ENCODE measurements at places on chromosomes 12 and 14.

- DNase-seq: no peak
These were observed 11.5 kb upstream of the PRKAG1 start for GRCh38 chr12:49030119-49030518.

DNA sequence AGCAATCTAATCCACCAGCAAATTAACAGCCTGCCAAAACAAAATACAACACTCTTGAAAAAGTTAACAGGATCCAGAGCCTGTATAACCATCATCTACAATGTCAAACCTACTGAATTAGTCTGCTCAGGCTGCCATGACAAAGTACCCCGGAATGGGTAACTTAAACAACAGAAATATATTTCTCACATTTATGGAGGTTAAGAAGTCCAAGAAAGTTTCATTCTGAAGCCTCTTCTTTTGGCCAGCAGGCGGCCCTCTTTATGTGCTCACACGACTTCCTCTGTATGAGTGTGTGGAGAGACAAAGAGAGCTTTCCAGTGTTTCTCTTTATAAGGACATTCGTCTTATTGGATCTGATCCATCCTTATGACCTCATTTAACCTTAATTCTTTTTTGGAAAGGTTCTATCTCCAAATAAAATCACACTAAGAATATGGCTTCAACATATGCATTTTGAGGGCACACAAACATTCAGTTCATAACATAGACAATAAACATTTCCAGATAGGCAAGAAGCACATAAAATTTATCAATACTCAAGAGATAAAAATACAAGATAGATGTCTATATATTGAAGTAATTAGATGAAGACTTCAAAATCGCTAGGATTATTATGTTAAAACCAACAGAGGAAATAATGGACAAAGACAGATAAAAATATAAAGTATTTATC is 5.9 kb upstream of the RERG start:
- DNase-seq: no peak

DNA sequence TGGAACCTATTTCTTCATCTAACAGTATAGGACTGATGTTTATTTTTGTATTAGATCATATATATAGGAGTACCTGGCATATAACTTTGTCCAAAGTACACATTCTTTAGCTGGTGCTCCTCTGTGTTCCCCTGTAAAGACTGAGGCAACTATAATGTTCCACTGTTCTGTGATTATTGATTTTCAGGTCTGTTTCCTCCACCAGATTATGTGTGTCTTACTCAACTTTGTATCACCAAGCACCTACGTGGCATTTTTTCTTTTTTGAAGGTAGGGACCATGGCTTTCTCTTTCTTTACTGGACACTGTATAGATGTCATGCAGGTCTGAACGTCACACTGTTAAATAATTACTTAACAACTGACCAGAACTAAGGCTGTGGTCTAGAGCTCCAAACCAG is 29.3 kb downstream of the BICD1 start:
- no peak for DNase-seq

DNA sequence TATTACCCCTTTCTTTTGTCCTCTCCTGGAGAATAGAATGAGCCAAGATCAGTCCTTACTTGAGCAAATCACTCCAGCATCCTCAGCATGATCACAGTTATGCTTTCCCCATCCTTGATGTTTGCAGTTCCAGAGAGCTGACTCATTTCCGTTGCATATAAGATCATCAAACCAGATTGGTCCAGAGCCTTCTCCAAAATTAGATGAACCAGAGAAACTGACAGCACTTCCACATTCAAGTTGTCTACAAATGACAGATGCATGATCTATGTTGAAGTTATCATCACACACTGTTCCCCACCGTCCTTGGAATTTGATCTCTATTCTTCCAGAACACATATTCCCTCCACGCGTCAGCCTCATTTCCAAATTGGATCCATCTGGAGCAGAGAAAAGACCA is 4.8 kb downstream of the CD163 start:
- DNase-seq: no peak

- no peak for DNase-seq
These were observed 498 bp downstream of the RACGAP1 start for GRCh38 chr12:50024805-50025186.

GRCh38 chr12:6124411-6125309 is at the start of gene VWF:
Gene VWF (minus strand): TSS chr12:6124670. CDS start chr12:6123196, 1,474 bp downstream.
- DNase-seq: no peak

DNA sequence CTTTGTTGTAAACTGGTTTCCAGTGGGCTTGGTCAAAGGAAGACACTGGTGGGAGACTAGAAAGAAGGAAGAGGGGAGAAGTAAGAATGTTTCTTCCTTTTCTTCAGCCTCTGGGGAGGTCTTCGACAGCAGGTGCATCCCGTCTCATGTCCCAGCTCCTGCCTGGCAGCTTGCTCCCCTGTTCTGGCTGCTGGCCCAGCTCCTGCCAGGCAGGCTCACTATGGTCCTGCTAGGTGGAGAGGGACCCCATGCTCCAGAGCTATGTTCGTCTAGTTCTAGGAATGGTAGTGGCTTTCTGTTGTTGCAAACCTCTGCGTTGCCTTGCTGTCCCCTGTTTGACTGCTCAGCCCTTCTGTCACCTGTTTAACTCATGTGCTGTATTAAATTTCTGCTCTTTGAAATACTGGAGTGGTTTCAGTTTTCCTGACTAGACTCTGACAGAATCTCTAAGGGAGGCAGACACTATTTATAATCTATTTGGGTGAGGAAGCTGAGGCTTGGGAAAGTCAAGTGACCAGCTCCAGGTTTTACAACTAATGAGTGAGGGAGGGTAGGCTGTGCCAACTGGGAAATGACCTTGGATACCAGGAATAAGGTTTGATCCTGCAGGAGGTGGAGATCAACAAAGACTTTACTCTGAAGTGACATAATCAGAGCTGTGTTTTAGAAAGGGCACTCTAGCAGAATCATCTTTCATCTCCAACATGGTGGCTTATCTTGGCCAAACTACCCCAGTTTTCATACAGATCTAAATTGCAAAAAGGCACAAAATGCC is 94.7 kb upstream of the DDHD1 start:
- DNase-seq: no peak

DNA sequence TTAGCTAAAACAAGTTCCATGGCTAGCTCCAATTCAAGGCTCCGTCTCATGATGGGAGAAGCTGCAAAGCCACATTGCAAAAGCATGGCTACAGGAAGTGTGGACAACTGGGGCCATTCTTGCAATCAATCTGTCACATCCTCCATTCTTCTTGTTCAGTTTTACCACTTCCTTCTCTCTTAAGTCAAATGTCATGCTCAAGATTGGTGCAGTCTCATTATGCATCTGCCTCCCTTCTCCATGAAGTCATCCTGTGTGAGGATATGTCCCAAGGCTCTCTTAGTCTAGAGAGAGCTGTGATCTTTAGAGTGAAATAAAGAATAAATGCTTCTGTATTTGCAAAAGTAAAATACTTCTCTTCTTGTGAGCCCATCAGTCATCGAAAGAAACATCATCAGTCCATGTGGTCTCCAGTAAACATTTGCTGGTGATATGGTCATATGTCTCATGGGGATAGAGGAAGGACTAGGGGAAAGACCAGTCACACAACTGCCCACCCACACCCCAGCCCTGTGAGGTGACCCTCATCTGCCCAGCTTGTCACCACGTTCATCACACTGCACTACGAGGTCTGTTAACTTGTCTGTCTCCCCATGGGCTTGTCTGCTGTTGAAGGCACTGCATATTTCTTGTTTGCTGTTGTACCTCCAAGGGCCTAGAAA is 303.0 kb downstream of the NUAK1 start:
- DNase-seq: no peak

GRCh38 chr12:56013482-56013881 is 7.4 kb upstream of the IKZF4 start:
- no peak for DNase-seq

DNA sequence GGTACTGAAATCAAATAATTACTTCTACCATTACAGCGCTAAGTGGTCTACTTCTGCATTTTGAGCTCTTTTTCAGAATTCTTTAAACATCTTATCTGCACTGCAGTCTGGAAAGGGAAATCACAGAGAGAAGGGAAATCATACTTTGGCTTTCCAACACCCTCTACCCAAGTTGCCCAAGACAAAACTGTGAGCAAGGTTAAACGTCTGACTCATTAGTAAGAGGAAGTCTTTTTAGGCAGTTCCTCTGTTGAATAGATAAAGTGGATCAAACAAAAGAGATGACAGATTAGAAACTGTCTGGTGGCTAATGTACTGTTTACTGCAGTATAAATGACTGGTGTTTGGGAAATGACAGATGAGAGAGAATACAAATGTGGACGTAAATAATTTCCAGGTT is 858.1 kb downstream of the NRXN3 start:
- no peak for DNase-seq

- no peak for DNase-seq
These were observed 1.2 kb downstream of the HNRNPC start for GRCh38 chr14:21267886-21268616.

GRCh38 chr12:6312529-6313325 is 2.2 kb downstream of the PLEKHG6 start:
- no peak for DNase-seq

- no peak for DNase-seq
These were observed 76.3 kb downstream of the SCAF11 start for GRCh38 chr12:45914090-45914489.

DNA sequence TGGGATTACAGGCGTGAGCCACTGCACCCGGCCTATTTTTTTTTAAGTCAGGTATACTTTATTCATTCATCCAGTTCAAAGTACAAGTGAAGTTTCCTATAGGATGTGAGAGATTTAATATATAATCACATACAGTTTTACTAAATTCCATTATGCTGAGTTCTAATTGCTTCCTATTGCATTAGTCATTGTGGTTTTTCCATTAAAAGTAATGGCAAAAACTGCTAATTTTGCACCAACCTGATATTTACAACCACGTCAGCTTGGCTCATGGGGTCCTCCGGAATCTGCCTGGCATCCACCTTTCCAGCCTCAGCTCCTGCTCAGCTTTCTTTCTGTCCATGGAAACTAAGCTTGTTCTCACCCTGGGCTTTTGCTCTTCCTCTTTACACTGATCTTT is 67.0 kb upstream of the CSRP2 start:
- DNase-seq: no peak

- no peak for DNase-seq
These were observed 7.1 kb downstream of the ERG28 start for GRCh38 chr14:75653563-75653962.

GRCh38 chr12:49622501-49623141 is 740 bp upstream of the PRPF40B start:
- no peak for DNase-seq

DNA sequence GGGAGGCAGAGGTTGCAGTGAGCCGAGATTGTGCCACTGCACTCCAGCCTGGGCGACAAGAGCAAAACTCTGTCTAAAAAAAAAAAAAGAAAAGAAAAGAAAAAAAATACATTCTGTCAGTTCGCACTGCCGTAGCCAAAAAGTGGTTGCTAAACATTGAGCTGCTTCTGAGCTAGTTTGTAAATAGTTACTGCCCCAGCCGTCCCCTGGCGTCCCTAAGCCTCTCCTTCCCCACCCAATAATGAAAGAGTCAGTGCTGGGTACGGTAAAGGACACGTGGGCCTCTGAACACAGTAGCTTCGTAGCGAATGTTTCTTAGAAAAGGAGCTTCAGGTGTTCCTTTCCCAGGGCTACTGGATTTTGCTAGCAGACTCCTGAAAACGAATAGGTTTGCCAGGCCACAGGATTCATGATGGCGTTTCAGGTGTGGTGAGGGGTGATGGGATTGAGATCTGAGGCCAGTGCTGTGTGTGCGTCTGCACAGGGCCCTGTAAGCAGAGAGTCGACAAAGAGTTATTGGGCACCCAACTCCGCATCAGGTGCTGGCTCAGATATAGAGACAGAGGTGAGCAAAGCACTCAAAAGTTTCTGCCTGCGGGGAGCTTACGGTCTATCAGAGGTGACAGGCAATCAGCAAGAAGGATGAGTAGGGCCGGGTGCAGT is 94.1 kb downstream of the LGMN start:
- DNase-seq: no peak

GRCh38 chr14:63991833-63992232 is 139.0 kb downstream of the SYNE2 start:
- DNase-seq: no peak

- no peak for DNase-seq
These were observed 46.9 kb upstream of the CAND1 start for GRCh38 chr12:67222302-67222701.

DNA sequence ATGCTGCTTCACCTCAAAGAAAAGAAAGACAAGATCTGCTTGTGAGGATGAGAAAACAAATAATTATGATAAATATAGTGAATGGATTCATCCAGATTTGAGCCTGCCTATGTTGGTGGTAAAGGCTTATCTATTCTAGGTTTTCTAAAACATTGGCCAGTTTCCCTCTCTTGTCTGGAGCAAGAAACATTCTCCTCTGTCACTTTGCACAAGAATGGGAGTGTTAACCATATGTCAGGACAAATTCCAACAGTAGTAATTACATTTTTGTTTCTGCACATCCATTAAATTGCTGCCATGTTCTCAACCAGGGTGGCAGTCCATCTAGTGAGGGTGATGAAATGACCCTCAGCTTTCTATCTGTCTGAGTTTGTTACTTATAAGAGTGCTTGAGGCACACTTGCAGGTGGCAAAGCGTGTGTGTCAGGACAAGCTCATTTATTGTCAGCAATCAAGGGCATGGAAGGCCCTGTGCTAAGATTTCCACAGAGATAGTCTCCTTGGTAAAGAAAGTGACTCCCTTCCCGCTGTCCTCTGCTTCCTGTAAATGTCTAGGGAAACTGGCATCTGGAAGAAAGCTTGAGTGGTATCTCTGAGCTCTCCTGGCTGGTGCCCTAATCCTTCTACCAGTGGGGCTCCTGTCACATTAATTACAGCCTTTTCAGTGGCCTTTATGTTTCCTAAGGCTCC is 502.1 kb upstream of the FLRT2 start:
- DNase-seq: no peak

- DNase-seq: no peak
These were observed 18.9 kb downstream of the ACTR6 start for GRCh38 chr12:100219328-100220109.

- DNase-seq: no peak
These were observed 26.6 kb downstream of the NUP37 start for GRCh38 chr12:102093319-102093718.

- DNase-seq: no peak
These were observed 160.0 kb downstream of the TPH2 start for GRCh38 chr12:72098622-72099021.

DNA sequence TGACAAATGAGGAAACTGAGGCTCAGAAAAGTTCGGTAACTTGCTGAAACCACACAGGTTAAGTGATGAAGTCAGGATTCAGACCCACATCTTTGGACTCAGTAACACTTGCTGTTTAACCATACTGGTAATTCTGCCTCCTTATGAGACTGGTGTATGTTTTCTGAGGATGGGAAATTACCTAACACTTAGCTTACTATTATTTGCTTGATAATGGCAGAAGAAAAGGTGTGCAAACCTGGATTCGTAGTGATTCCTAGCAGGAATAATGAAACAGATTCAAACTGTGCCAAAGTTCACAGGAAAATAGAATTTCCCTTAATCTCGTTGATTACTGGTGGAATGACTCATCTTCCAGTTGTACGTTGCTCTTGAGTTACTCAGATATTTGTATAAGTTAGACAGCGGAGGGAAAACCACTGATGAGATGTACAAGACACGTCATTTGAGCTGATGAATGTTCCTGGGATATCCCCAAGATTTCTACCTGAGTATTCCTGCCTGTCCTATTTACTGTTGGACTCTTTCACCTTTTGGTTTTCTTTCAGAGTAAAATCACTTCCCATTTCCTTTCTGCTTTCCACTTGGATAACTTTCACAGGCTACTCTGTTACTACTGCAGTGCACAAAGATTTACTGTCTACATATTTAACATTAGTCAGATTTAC is 37.5 kb downstream of the PRORP start:
- DNase-seq: no peak
